ENCODE measurements at places on chromosomes 16 and 17.

DNA sequence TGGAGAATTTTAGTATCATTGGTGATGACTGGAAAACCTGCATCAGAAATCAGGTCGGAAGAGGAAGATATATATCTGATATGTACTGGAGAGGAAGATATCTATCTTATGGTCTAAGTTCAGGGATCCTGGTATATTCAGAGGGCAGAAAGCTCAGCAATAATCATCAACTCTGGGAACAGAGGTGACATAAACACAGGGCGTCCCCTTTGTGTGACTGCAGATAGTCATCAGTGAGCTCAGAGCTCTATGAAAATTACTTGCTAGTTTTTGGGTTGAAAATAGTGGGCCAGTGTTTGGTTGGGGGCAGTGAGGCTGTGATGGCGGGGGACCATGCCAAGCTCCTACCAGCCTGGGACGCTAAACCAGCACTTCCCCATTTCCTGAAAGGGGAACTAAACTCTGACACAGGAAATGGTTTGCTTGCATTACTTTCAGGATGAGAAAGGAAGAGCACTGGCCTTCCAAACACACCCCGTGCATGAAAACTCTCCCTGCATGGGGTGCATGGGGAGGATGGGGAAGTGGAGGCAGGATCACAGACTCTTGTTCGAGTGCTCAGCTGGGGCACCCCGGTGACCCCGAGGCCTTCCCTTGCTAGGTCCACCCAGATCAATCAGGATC, 15.8 kb downstream of the NOD2 start:
- no peak for DNase-seq

GRCh38 chr16:2778630-2778958, 1.5 kb upstream of the ELOB start:
- DNase-seq, result no peak

DNA sequence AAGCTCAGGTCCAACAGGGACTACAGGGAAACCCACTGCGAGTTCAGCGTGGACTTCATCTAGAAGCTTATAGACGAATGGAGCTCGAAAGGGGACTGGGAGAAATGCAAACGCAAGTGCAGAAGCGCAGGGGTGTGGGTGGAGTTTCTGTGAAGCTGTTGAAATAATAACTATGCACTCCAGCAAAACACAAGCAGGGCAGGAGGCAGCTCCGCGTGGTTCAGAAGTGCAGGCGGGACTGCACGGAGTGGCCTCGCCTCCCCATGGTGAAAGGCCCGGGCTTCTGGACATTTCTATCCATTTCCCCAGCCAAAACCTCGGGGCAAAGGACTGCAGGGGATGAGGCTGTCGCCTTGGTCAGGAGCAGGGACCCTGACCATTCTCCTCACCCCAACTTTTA, 74.5 kb downstream of the ZNF423 start:
- DNase-seq, result no peak

DNA sequence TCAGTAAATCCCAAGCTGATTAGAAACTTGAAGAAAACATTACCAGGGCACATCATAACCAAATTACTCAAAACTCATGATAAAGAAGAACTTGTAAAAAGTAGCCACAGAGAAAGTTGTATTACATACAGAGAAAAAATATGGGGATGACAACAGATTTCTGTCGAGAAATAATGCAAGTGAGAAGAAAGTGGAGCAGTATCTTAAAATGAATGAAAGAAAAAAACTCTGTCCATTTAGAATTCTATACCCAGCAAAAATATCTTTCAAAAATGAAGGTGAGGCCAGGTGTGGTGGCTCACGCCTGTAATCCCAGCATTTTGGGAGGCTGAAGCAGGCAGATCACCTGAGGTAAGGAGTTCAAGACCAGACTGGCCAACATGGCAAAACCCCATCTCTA, 165.9 kb downstream of the PARN start:
- no peak for DNase-seq

DNA sequence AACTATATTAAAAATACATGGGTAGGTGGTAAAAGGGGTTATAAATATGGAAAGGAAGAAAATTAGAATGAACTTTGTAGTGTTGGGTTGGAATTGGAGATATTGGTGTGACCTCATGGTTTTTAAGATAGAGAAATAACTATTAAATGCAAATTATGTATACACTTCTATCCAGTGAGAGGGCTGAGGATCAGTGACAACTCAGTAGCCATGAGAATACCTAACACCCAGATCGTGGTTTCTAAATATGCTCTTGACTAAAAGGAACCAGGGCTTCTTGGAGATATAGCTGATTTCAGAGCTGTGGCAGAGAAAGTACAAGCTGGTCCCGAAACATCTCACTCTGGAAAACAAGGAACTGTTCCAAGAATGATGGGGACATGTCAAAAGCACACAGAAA, 44.4 kb downstream of the SLC6A4 start:
- DNase-seq, result no peak

DNA sequence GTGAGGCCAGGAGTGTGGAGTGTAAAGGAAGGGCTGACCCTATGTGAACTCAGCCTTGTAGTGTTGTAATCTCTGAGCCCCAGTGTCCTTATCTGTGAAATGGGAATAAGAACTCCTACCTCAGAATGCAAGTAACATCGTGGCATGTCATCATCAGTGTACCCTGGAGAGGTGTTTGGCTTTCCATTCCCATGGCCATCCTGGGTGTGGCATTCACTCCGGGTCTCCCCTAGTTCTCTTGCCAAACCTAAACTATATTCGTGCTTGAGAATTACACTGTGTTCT, 1.9 kb downstream of the NXPH3 start:
- no peak for DNase-seq

DNA sequence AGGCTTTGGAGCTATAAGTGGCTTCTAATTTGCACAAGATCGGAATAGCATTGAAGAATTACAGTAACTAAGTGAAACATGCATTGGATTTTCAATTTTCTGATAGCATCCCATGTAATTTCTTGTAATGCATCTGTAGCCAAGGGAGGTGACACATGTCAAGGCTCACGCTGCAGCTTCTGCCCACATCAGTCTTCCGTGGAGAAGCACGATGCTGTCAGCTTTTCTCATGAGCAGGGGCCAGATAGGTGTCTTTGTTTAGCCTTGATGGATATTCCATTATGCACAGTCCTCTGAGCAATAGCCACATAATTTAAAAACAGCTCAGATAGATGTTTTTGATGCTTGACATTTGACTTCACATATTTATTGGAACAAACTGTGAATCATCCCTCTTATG, 1046.9 kb upstream of the EEF2KMT start:
- no peak for DNase-seq

- DNase-seq, result no peak
Observed at GRCh38 chr16:57949013-57949412, 21.9 kb downstream of the CNGB1 start.

- no peak for DNase-seq
Observed at GRCh38 chr16:74768239-74768638, 6.4 kb downstream of the FA2H start.

- DNase-seq, result no peak
Observed at GRCh38 chr17:73396431-73397277, 84.9 kb upstream of the CDC42EP4 start.

GRCh38 chr16:57042157-57043111, 49.9 kb upstream of the CPNE2 start:
- no peak for DNase-seq

DNA sequence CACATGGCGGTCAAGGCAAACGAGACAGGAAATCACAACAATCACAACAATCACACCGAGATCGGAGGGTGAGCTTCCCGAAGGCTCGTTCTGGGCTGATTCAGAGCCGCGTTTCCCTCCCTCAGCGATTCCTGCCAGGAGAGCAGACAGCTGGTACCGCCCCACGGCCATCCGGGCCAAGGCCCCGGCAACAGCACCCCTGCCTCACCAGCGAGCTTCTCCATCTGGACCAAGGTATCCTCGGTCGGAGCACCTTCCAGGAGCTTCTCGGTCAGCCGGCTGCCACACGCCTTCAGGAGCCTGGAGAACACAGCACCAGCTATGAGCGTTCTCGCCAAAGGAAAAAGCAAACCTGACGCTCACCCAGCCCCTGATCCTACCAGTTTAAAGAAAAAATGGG, 15.2 kb upstream of the PLD6 start:
- no peak for DNase-seq

DNA sequence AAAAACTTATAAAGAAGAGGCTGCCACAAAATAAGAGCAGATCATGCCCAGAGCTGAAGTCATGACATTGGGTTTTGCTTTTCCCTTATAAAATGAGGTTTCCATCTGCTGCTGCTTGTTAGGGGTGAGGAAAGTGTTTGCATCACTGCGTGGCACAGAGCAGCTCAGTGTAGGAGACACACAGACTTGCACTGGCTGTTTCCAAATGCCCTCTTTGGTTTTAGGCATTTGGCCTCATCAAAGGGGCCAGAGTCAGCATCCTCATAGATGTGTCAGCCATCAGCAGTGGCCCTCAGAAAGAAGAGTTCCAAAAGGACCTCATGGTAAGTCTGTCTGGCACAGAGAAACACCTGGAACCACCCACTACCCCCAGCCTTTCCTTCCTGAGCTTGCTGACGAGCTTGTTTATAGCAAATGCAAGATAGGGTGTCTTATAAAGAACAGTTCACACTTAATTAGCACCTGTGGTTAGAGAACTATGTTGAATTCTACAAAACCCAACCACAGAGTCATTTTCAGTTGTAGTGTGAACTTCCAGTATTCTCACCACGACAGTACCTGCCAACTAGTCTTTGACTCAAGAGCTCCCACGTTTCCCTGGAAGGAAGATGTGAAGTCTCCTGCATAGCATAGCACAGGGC, 17.0 kb downstream of the VWA3A start:
- no peak for DNase-seq

- no peak for DNase-seq
Observed at GRCh38 chr17:27263386-27263785, 30.5 kb upstream of the WSB1 start.

- no peak for DNase-seq
Observed at GRCh38 chr16:78309763-78310162, 210.3 kb downstream of the WWOX start.

- no peak for DNase-seq
Observed at GRCh38 chr17:8161289-8162232, 1.2 kb downstream of the VAMP2 start.

GRCh38 chr17:46038414-46038813, 39.4 kb downstream of the STH start:
- DNase-seq, result no peak

DNA sequence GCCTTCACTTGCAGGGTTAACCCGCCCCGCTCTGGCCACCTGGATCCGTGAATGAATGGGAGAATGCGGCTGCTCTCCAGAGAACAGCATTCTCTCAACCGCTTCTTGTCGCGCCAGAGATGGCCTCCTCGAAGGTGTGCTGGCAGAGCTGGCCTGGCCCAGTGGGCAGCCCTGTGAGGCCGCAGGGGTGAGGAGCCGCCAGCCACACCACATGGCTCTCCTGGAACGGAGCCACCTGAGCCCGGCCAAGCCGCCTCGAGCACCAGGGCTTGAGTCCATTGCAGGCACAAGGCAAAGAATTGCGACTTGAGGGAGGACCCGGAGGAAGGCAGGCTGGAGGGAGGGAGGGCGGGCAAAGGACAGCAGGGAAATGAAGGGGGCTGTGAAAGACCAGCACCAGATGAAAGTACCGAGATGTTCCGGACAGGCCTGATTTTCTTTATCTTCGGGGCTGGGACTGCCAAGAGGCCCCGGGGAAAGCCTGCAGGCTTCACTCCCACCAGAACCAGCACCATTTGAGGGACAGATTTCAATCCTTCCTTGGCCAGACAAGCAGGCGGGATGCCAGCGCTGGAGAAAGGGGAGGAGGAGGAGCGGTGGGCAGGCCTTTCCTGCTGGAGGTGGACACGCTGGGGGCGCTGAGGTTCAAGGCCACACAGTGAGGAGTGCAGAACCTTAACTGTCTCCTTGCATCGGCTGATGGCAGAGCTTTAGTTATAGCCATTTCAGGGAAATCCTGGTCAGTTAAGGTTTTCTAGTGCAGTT, 69.4 kb downstream of the MRC2 start:
- DNase-seq, result peak; percentile 50

DNA sequence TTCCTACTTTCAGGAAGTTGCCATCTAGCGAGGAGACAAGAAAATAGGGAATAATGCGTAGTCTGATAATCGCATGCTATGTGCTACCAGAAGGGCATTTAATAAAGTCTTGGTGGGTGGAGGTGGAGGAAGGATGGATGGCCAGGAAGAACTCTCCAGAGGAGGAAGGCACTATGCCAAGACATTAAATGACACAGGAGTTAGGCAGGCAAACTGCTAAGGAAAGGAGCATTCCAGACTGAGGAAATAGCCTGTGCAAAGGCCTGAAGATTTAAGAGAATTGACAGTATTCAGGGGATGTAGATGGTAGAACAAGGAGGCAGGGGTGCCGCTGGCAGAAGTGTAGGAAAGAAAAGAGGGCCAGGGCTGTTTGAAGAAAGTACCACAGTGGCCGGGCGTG, 19.3 kb upstream of the ARHGAP44 start:
- no peak for DNase-seq

DNA sequence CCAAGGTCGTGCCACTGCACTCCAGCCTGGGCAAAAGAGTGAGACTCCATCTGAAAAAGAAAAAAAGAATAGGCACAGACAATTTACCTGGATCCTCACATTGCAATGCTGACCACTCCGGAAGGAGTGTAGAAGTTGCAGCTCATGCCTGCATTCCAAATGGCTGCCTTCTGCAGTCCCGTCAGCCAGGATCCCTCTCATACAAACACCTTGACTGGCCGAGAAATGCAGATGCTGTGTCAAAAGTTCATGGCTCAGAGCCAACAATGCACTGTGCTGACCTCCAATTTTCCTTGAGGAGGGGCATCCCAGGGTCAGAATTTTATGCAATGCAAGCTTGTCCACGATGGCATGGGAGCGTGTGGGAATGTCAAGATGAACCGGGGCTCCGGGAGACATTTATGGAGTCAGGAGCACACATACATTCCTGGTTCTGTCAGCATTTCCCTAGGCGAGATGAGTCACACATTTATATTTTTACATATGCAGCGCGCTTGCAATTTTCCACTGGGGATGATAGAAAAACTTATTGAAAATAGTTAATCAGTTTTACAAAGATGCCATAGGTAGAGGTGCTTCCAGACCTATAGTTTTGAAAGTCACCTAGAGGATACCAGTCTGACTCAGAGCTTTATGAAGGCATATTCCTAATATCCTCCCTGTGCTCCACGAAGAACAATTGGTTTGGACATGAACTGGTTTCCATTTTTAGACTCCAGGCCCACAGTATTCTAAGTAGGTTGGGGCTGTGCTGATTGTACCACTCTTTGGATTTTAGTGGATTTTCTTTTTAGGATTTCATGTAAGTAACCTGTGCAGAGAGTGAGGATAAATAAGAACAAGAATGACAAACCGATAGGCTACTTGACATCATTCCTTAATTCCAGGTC, 614.6 kb downstream of the MAF start:
- no peak for DNase-seq

GRCh38 chr17:31431852-31432658, 40.6 kb downstream of the RAB11FIP4 start:
- DNase-seq, result no peak

All from substantia nigra (tissue), 51 donors.